A549 treated with AZD2906 at 1 μM for 4 hours (cell line): ENCODE measurements at places on chromosomes 3 and 15. TPM values are rescaled to one million over a fixed set of nuclear protein-coding genes. Genes with fewer than 3 reads are reported as not detected.

The OIP5 gene
- total RNA-seq: 12.9 to 13.8 TPM (median 13.3 TPM) in 5 replicates

The AMOTL2 gene
- total RNA-seq: 47.6 to 53.6 TPM (median 51.1 TPM) in 5 replicates

The TLR9 gene
- 0.03 to 0.05 TPM (median 0.04 TPM) in 3 of 5 replicates, not detected in the others for total RNA-seq

The LRRC31 gene
- total RNA-seq: not detected in 5 replicates

The NR1I2 gene
- not detected in 5 replicates for total RNA-seq

The IL5RA gene
- total RNA-seq: not detected in 5 replicates
